ENCODE measurements at places on chromosomes 1 and 21.

DNA sequence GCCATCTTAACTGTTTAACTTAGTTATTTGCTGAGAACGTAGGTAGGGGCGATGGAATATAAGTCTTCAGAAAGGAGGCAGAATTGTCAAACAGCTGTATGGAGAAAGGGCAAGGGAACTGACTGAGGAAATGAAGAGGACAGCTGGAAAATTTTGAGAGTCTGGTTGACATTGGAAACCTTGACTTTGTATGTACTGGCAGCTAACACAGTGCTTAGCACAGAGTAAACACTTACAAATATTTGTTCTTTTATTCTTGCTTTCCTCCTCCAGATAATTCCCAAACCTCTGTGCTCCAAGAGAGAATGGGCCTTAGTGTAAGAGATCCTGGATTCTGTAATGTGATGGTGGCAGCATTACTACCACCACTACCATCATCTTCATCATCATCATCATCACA, 91.3 kb downstream of the ZSCAN20 start:
- DNase-seq: no peak

- no peak for DNase-seq
Measured at GRCh38 chr1:167092653-167093052, 1.2 kb upstream of the STYXL2 start.

GRCh38 chr1:248610301-248610700, 12.8 kb upstream of the OR2T10 start:
- no peak for DNase-seq

DNA sequence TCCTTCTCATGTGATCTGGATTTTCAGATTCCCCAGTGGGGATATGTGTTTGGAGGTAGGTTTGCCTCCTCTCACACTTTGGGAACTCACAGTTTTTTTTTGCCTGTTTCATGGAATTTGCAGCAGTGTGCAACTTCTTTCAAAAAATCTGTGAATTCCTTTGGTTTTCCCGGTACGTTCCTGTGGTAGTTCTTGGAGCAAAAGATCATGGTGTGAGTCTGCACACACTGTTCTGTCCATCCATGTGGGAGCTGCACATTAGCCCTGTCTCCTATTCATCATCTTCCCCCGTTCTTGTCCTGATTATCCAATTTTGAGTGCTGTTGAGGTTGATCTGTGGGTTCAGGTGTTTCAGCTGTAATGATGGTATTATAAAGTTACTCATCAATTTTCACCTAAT, 30.3 kb upstream of the TACSTD2 start:
- no peak for DNase-seq

GRCh38 chr1:227728059-227728891, 6.8 kb downstream of the JMJD4 start:
- peak; percentile 38 for DNase-seq

DNA sequence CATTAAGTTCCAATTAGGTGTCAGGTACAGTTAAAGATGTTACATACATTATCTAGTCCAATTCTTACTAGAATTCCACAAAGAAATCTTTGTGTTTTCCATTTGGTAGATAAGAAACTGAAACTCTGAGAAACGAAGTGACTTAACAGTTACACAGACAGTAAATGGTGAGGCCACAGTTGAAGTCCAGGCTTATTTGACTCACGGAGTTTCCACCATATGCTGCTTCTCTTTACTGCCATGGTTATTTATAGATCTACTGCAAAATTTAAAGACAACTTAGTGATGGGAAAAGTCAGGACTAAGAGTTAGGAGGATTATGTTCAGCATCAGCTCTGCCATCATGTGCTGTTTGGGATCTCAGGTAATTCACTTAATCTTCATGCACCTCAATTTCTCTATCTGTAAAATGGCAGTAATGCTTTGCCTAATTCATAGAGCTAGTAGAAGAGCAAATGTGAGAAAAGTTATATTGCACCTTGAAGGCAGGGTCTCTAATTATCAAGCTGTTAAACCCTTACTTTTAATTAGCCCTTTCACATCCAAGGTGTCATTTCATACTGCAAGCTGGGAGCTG, 26.2 kb upstream of the SAMSN1 start:
- no peak for DNase-seq

DNA sequence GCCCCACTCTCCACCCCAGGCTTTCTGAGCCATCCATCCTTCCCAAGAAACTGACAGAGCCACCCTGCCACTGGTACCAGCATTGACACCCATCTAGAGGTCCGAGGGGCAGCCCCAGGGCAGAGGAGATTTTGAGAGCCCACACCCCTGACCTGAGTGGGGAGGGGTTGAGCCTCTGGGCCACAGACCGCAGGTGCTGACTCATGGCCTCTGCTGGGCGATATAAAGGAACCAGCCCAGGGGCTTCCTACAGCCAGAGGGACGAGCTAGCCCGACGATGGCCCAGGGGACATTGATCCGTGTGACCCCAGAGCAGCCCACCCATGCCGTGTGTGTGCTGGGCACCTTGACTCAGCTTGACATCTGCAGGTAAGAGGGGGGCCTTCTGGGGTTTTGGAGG, at the start of gene PADI4:
Gene PADI4 (plus strand): TSS at position 252 of the 400 bp plus-strand sequence. CDS start 26 bp downstream, at position 278.
- no peak for DNase-seq

DNA sequence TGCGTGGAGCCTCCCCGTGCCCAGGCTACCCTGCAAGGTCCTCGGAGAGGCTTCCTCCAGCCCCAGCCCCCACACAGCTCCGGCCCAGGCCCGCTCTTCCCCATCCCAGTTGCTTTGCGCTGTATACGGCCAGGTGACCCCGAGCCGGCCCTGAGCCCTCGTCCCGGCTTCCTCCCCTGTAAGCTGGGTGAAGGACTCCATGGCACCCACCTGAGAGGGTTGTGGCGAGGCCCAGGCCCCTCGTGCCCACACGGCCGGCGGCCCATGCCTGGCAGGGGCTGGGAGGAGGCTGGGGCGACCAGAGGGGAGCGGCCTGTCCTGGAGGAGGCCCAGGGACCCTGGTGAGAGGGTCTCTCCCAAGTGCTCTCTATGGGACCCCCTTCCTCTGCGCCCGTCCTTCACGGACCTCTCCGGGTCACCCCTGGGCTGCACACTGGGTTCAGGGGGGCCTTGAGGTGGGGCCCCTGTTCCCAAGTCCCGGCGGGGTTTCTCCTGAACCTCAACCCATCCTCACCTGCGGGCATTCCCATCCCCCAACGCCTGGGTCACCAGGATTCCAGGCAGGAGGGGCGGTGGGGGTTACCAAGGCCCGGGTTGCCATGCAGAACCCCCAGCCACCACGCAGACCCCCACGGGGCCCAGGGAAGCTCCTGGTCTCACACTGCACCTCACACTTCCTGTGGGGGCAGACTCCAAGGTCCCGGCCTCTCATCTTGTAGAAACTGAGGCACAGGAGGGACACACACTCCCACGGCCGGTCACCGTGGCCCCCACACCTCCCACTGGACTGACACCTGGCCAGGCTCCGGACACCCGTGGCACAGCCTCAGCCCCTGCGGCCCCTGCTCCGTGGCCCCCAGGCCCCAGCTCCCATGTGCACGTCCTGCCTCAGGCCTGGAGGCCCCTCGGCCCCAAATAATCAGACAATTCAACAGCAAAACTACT, 25.2 kb downstream of the COL6A1 start:
- no peak for DNase-seq

- DNase-seq: no peak
Measured at GRCh38 chr1:247288341-247288740, 32.5 kb downstream of the VN1R5 start.

DNA sequence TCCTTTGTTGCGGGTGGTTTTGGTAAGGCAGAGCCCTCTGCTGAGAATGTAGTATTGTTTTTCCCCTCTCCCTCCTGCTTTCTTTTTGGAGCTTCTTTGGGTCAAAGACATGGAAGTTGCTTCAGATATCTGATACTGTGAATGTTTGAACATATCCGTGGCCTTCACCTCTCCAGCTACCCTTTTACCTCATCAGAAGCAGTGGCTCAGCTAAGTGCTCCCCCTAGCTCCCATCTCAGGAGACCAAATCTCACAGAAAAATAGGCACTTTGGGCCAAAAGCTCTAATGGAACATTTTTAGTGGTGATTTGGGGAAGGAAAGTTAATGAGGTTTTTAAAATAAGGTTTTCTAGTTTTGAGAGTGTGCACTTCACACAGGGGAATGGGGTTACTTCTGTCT, 6.3 kb downstream of the TMEM200B start:
- no peak for DNase-seq
